ENCODE measurements at places on chromosomes 6 and 20.

GRCh38 chr20:48310305-48310704 lies 517.5 kb downstream of the PREX1 start:
- DNase-seq = no peak
- no peaks in the 10 kb centered on the region for H3K4me1 ChIP-seq
- H3K27me3 ChIP-seq = peaks cover 25% of the 10 kb centered on the region
- H3K4me3 ChIP-seq = no peak overlapping the region

GRCh38 chr6:15580326-15580725 lies 82.5 kb downstream of the DTNBP1 start:
- H3K4me1 ChIP-seq = peaks cover 20% of the 10 kb centered on the region
- peaks cover 2% of the 10 kb centered on the region for H3K36me3 ChIP-seq
- DNase-seq = no peak
- H3K27ac ChIP-seq = no peak overlapping the region
- no peaks in the 10 kb centered on the region for H3K27me3 ChIP-seq

- H3K4me1 ChIP-seq = no peaks in the 10 kb centered on the region
- H3K27me3 ChIP-seq = peaks cover 10% of the 10 kb centered on the region
- H3K27ac ChIP-seq = no peak overlapping the region
- no peak for DNase-seq
These were observed 331.3 kb downstream of the KIF16B start for GRCh38 chr20:16241911-16242310.

DNA sequence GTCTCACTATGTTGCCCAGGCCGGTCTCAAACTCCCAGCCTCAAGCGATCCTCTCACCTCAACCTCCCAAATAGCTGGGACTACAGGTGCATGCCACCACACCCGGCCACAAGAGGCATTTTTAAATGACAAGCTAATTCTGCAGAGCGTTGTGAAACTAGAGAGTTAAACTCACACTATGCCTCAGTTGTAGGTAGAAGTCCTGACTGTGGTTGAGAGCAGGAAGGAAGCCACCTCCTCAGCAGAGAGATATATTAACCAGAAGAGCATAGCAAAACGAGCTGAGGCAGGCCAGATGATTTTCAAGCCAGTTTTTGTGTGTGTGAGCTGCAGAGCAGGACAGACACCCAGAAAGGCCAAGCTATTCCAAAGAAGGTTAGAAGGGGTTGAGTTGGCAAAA lies 150.3 kb downstream of the MBOAT1 start:
- H3K4me1 ChIP-seq = no peaks in the 10 kb centered on the region
- no peak overlapping the region for H3K4me3 ChIP-seq
- no peaks in the 10 kb centered on the region for H3K36me3 ChIP-seq
- no peaks in the 10 kb centered on the region for H3K27me3 ChIP-seq
- no peak for DNase-seq

DNA sequence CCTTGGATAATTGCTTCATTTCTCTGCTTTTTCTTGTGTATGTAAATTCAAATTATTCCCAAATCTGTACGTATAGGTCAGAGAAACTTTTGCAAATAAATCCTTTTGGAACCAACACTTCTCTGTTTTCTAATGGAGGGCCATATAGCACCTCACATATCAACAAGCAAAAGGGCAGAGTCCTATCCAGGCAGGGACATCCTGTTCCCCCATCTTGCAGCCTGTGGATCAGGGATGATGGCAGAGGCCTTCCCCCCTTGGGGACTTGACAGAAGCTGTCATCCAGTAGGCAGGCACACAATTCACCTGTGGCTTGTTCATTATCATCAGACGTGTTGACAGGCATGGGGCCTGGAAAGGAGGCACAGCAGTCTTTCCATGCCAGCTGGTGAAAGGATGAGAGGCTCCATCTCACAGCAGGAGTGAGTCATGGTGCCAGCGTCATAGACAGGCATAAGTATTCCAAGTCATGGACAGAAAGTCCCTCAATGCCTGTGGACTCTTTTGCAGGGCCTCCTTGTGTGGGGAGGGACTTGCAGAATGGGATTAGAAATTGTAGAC lies 31.8 kb upstream of the PLEKHG1 start:
- no peaks in the 10 kb centered on the region for H3K36me3 ChIP-seq
- DNase-seq = no peak
- no peak overlapping the region for H3K27ac ChIP-seq
- H3K4me3 ChIP-seq = no peak overlapping the region
- no peaks in the 10 kb centered on the region for H3K4me1 ChIP-seq
